Kidney tubule cell (primary cell): ENCODE measurements at places on chromosomes 7 and 10.

DNA sequence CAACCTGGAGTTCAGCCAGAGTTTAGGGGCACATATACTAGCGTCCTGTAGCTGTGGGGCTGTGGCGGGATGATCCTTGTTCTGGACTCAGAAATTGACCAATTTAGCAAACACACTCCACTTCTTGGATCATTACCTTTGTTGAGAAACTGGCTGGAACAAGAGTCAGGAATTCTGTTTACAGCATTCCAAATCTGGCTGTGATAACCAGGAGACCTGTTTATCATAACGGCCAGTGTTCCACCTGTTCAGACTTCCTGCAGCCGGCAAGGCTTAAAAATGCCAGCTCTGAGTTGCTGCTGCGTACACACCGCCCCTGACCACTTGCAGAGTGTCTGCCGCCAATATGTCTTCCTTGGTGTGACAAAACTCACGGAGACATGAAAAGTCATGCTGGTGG lies 64.8 kb downstream of the ARMC3 start:
- no peak for DNase-seq

- no peak for DNase-seq
Observed at GRCh38 chr10:12025591-12025990, 17.0 kb downstream of the UPF2 start.

DNA sequence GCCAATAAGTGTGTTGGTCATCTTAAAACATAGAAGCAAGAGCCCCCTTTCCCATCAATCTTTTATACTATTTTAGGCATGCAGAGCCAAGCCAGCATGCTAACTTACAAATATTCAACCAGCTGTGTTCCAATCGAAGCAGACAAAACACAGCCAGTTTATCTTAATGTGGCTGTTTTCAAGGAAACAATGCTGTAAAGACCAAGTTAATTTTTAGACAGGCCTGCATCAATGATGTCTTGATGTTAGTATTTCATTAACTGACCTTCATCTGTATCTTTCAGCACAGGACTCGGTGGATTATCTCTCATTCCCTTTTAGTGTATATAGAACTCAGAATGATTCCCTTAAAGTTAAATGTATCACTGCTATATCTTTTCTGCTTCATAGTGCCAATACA lies 262.0 kb upstream of the ZWINT start:
- DNase-seq, result peak; percentile 48

DNA sequence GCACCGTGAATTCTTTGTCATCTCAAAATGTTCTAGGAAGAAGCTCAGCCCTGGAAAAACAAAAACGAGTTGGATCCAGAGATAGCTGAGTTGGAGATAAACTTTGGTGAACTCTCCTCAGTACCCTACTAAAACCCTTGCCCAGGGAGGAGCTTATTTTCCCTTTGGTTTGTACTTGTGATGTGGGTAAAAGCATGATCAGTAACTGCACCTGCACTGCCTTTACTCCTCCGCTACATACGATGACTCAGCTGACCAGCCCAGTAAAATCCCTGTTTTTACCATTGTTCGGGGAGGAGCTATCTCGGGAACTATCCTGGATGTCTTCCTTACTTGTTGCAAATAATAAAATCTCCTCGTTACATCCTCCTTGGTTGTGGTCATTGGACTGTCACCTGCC lies 359.3 kb downstream of the SH2D4B start:
- DNase-seq, result no peak

- peak; percentile 85 for DNase-seq
Observed at GRCh38 chr10:110420401-110421193, 77.1 kb upstream of the DUSP5 start.
